T47D (cell line): ENCODE measurements at places on chromosomes 7 and 10.

GRCh38 chr7:155412416-155413253 is 45.3 kb upstream of the EN2 start:
- DNase-seq, result peak; percentile 65

DNA sequence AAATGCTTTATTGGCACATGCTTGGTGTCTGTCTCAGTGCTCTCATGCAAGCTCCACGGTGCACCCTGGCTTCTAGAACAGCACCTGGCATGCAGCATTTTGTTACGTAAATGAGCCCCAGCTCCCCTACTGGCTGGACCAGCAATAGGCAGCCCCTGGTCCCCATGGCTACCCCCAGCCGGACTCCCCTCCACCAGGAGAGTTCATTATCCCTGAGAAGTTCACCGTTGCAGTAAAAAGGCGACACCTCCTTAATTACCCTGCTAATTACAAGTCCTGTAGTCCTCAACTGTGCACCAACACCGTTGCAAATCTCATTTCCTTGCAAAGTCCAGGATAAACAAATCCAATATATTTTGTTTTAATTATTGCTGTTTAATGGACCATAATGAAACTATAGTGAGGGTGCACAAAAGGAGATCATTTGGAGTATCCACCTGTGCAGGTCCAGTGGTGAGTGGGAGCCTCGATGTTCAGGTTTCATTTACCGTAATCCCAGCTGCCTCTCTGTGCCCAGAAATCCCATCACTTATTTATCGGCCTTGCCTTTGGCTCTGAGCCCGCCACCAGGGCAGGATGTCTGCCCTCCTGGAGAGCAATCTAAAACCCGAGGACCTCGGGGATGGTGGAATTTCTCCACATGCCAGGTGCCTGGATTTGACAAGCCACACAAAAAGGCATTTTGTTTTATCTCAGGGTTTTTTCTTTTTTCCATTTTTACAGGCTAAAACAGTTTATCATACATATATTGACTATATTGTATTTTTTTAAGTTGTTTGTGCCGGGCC is 12.8 kb upstream of the DRGX start:
- peak; percentile 30 for DNase-seq

GRCh38 chr10:89269433-89270152 is 18.0 kb upstream of the LIPA start:
- no peak for DNase-seq

DNA sequence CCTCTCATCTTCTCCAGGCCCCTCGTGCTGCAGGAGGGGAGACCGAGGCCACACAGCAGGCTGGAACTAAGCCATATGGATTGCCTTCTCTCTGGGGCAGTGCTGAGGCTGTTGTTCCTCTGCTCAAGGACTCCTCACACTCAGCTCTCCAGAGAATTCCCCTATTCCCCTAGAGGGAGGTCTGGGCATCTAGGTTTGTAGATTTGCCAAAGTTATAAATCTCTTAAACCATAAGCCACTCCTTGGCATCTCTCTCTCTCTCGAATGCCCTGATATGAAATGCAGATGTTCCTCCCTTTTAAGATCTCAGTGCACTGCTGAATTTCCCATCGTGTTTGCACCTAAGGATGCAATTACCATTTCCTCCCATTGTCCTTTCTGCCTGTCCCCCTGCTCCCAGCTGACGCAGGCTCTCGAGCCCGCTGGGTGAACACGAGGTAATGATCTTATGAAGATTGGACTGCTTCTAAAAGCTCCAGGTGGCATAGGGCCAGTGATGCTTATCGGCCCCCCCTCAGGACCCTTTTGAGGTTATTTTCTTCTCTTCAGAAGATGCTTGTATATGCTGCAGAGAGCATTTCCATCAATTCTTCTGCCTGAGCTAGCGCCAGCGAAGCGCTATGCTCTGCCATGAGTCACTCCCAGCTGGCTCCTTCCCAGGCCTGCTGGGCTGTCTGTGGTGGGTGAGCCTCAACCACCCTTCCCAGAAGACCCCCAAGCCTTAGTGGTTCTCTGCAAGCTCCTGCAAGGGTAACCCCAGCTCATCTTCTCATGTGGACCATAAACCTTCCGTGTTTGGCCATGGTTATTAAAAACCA is 41.6 kb upstream of the AQP1 start:
- no peak for DNase-seq

DNA sequence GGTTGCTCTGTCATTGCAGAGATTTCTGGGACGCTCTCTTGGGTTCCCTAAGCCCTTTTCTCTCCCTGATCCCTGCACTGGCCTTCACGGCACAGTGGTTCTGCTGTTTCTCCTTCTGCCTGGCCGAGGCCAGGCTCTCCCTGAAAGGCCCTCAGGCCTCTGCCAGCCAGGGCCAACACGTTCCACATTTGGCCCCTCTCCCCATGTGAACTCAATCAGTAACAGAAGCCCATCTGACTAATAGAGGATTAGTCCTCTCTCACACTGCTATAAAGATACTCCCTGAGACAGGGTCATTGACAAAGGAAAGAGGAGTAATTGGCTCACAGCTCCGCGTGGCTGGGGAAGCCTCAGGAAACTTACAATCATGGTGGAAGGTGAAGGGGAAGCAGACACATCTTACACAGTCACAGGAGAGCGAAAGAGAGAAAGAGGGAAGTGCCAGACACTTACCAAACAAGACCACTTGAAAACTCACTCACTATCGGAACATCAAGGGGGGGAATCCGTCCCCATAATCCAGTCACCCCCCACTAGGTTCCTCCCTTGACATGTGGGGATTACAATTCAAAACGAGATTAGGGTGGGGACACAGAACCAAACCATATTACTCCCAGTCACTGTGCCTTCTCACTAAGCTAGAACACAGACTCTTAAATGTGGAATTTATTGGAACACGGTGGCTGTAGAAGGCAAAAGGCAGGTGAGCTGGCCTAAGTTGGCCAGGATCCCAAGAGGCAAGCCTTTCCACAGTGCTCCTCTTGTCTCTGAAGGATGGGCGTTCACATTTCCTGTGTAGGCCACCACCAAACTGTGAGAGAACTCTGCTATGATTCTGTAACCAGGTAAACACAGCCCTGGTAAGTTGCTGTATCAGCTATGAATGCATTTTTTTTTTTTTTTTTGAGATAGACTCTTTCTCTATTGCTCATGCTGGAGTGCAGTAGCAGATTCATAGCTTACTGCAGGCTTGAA is 8.8 kb downstream of the FZD8 start:
- DNase-seq, result no peak

DNA sequence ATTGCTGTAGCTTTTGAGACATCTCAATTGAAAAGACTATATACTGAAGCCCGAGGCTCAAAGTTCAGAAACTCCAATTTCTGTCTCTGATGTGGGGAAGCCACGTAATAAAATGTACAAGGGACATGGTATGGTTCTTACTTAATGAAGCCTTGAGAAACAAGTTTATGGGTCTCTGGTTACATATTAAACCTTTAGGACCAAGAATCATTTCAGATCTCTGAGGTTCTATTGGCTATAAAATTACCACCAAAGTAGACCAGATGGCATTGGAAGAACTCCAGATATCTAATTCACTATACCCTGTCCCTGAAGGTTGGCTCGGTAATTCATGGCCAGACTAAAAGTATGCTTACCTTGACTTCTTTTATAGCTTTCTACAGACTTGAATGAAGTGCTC is 23.7 kb downstream of the STAMBPL1 start:
- DNase-seq, result no peak

DNA sequence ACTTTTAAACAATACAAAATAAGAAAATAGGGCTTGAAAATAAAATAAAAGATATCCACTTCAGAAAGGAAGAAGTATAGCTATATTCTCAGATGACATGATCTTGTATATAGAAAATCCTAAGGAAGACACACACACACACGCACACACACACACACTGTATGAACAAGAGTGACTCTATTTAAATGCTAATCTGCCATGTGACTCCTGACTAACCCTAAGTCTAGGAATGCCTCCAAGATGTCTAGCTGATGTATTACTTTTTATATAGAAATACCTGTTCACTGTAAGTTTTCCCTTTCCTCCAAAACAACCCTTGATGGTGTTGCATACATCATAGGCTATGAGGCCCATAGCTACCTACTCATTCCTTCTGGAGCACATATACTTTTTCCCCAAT is 173.1 kb upstream of the LRRTM3 start:
- DNase-seq, result no peak
